ENCODE measurements at places on chromosomes 3 and 15.
A peak's percentile ranks its signal among the peaks of the same experiment; 100 is the strongest.

GRCh38 chr15:70235347-70235746 is 137.6 kb upstream of the TLE3 start:
- peak; percentile 8 for DNase-seq

DNA sequence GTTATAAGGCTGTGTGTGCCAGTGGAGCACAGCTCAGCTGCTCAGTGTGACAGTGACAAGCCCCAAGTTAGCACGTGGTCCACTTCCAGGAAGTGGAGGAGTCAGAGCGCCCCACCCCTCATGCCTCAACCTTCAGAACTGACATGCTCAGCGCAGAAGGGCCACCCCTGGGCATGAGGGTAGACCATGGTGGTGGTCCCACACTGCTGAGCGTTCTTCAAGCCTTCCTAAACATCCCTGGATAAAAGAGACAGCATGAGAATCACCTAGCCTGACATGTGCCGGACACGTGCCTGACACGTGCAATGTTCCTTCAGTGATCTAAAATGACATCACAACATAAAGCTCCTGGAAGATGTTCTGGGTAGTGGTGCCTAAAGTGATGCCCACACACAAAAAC is 16.8 kb downstream of the ATP10A start:
- DNase-seq, result no peak

DNA sequence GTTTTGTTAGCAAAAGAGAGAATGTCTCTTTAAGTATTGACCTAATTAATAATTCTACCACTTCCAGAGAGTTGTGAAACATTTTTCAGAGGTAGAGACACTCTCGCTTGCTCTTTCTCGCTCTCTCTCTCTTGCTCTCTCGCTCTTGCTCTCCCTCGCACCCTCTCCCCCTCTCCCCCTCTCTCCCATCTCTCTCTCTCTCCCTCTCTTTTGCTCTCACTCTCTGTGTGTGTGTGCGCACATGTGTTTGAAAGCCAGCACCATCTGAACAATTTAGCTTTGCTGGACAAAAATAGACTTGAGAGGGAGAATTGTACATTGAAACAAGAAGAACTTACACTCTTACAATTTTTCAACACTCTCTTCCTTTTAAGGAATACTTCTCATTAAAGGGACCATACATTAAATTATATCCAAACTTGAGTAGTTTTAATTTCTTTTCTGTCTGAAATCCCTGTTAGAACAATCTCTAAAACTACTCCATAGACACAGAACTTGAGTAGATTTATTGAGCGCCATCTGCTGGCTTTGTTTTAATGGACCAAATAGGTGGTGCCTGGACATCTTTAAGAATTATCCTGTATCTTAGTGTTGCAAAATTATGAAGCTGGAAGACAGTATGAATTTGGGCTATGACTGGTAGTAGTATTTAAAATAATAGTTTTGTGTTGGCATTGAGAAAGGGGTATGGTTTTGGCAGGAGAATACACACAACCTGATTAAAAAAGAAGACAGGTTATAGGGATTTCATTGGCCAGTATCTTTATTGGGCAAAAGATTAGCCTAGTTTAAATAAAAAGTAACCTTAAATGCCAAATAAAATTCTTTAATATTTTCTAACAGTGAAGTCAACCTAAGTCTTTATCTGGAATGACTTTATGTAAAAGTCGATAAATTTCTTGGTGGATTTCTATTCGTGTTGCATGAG is 124.6 kb downstream of the AKAP13 start:
- peak; percentile 48 for DNase-seq

GRCh38 chr3:15321349-15321748 is 11.0 kb downstream of the SH3BP5 start:
- DNase-seq, result no peak

DNA sequence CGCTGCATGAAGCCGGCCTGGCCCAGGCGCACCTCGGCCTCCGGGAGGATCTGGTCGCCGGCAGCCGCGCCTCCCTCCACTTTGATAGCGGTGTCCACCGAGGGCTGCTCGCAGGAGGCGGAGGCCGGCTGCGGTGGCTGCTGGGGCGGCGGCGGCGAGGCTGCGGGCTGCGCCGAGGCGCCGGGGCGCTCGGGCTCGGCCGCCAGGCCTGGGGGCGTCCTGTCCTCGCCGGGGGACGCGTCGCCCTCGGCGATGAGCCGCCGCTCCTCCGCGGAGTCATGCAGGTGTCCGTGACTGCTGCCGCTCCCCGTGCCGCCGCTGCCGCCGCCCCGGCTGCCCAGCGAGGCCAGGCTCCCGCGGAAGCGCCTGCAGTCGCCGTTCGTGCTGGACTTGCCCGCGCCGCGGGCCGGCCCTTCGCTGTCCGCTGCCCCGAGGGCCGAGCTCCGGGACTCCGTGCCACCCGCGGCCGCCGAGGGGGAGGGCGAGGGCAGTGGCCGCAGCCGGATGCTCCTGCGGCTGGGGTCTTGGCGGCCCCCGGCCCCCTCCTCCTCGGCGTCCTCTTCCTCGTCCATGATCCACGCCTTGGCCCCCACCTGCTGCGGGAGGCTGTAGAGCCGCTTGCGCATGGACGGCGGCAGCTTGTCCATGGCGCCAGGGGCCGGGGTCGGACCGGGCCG is 996 bp downstream of the HCN4 start:
- DNase-seq, result no peak

- DNase-seq, result no peak
Measured at GRCh38 chr3:54530091-54530490, 397.8 kb downstream of the LRTM1 start.

GRCh38 chr3:128500556-128500955 is 7.6 kb upstream of the GATA2 start:
- DNase-seq, result no peak

- DNase-seq, result no peak
Measured at GRCh38 chr3:151051533-151051932, 33.9 kb upstream of the MED12L start.

GRCh38 chr3:16130066-16130465 is 44.4 kb upstream of the GALNT15 start:
- DNase-seq, result peak; percentile 71

DNA sequence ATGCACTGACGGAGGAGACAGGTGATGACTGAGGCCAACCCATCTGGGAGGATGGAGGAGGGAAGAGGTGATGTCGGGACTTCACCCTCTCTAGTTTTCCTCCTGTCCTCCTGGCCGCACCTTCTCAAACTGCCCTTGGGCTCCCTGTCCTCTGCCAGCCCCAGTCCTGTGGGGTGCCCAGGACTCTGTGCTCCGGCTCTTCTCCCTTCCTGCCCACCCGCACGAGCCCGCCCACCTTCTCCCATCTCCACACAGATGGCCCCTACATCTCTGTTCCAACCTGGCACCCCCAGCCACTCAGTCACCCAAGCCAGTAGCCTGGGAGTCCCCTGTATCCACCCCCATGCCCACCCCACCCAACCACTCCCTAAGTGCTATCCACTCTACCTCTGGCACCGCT is 206.7 kb upstream of the LINGO1 start:
- DNase-seq, result peak; percentile 4

DNA sequence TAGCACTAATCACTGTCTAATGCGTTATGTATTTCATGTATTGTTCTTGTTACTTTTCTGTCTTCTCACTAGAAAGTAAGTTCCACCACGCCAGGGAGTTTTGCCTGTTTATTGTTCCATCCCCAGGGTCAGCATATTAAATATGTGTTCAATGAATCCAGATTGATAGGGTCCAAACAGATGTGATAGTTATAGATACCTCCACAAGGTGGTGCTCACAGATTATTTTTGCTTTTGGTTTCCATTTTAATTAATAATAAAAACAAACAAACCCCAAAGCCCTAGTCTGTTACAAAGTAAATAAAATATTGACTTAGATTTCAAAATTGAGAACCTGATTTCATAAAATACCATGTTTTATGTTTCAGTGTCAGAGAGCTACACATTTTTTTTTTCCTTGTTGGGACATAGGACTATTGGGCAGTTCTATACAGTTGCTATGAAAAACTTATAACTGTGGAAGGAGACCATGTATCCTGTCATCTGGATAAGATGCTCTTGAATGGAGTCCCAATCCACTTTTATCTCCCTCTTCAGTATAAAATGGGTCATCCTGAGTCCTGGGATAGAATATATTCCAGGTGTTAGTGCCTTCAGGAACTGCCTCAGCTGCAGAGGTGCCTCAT is 12.4 kb downstream of the OTOL1 start:
- no peak for DNase-seq

GRCh38 chr15:80584973-80585525 is 110.1 kb upstream of the ABHD17C start:
- DNase-seq, result no peak

GRCh38 chr15:89143503-89144162 is 55.4 kb downstream of the ABHD2 start:
- peak; percentile 39 for DNase-seq

DNA sequence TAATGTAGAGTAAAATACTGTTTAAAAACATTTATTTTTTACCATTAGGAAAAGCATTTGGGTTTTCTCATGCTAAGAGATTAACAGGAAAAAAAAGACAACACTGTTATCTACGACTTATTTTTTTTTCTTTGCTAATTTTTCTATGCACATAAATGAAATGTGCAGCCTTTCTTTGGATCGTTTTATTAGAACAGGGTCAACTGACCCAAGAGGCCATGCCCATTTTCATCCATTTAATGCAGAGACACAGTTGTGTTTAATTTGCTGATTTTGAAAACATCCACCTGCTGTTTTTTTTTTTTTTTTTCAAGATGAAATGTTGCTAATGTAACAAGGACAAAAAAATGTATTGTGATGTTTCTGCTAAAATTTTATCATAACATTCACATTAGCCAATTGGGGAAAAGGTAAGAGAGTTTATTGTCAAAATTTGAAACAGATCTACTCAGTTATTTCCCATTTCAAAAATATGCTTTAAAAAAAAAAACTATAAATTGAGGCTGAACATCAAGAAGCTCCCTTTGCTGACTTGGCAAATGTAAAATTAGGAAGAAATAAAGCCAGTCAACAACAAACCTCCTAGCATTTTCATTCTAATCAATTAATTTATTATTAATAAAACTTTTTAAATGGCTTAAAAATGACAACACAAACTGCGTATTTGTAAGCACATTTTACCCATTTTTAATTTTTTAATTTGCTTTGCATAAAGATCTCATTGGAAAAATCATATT is 485.2 kb downstream of the ROBO2 start:
- no peak for DNase-seq

DNA sequence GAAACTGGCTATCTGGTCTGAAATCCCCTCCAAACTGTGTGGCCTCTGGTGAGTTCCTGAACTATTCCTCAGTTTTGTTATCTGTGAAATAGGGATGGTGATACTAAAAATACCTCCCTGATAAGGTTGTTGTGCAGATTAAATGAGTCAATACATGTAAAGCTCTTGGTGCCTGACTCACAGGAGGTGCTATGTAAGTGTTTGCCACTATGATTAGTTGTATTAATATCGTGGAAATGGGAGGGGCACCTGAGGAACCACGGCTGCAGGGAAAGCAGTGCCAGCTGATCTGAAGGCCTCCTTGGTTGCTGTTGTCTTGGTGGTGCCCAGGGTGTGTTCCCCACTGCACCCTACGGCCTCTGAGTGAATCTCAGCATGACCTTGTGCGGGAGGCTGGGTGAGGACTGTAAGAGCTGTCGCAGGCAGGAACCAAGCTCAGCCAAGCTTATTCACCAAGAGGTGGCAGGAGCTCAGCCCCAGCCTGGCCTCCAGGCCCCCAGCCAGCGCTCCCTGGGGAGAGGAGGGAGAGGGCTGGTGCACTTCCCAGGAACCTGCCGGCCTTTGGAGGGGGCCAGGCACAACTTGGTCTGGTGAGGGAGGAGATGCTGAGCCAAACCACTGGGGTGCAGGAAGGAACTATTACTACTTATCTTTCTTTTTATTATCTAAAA is 44.8 kb upstream of the CCDC174 start:
- no peak for DNase-seq

- DNase-seq, result no peak
Measured at GRCh38 chr15:59394166-59394661, 21.5 kb upstream of the MYO1E start.

DNA sequence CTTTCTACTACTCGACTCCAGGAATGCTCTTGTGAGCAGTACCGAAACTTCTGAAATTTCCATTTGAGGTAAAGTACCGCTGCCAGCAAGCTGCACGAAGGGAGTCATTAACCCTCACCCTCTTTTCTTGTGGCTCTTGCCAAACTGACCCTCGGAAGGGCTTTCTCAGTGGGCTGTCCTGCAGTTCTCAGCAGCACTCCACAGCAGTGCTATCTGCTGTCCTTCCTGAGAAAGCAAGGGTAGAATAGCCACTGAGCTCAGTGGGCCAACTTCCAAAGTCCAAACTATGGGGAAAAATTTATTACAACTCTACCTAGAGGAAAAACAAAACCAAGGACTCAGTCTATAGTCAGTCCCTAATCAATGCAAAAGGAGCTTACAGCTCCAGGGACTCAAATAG is 38.5 kb upstream of the COL8A1 start:
- no peak for DNase-seq

- no peak for DNase-seq
Measured at GRCh38 chr3:23668430-23668904, 137.3 kb upstream of the UBE2E1 start.

GRCh38 chr3:5013021-5013906 is 34.0 kb downstream of the BHLHE40 start:
- DNase-seq, result no peak

DNA sequence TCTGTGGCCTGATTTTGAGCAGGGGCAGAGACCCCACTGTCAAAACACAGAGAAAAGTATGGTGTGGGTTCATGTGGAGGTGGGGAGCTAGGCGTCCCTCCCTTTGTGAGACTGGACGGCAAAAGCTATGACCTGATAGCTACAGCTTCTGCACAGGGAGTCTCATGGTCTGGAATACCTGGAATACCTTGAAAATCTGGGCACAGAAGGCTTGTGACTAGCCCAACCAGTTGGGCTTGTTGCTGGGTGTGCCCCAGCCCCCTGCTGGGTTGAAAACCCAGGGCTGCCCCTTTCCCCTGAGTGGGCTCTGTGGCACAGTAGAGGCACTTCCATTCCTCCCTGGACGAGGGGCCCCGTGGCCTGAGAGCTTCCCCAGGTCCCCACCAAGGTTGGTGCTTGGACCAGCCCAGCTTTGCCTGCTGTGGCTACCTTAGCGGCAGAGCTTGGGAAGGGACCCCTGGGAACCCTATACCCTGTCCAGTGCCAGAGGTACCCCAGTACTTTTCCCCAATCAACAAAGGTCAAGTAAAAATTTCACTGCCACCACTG is 37.3 kb downstream of the SLC2A2 start:
- DNase-seq, result no peak

- DNase-seq, result no peak
Measured at GRCh38 chr3:141399200-141399599, 30.9 kb downstream of the ZBTB38 start.

- no peak for DNase-seq
Measured at GRCh38 chr15:101440846-101441590, 48.5 kb downstream of the PCSK6 start.

- DNase-seq, result no peak
Measured at GRCh38 chr3:35594739-35595138, 44.6 kb upstream of the ARPP21 start.

GRCh38 chr3:99145031-99145430 is 243.5 kb upstream of the DCBLD2 start:
- no peak for DNase-seq

- no peak for DNase-seq
Measured at GRCh38 chr3:4421121-4421520, 45.9 kb downstream of the SUMF1 start.

GRCh38 chr3:42780892-42781700 is 8.0 kb upstream of the CCDC13 start:
- DNase-seq, result no peak
